HuH-7 (cell line): ENCODE measurements at places on chromosomes 3 and 15.

DNA sequence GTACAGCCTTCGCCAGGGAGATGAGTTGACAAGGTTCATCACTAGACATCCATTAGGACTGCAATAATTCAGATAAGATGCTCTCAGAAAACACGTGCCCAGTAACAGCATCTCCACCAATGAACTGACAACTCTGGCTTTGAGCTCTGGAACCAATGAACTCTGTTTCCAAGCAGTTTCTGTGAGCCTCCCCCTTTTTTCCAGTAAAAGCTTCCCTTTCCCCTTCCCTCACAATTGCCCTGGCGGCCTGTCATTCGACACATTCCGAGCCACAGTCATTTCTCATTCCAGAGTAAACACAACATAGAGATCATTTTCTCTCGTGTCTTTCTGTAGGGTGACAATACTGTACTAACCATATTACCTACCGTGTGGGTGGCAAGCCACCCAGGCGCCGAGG lies 3.6 kb downstream of the PLA2G4D start:
- no peak for DNase-seq

- DNase-seq = no peak
Measured at GRCh38 chr3:128483657-128484403, 9.2 kb downstream of the GATA2 start.

DNA sequence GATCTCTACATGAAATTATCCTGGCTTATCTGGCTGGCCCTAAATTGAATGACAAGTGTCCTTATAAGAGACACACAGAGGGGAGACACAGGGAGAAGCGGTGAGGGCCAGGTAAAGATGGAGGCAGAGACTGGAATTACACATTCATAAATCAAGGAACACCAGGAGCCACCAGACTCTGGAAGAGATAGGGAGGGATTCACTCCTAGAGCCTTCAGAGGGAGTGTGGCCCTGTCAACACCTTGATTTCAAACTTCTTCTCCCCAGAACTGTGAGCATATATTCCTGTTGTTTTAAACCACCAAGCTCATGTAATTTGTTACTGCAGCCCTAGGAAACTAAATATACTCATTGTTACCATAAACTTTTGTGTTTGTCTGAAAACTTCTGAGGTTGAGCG lies 193.7 kb downstream of the THRB start:
- DNase-seq = no peak

DNA sequence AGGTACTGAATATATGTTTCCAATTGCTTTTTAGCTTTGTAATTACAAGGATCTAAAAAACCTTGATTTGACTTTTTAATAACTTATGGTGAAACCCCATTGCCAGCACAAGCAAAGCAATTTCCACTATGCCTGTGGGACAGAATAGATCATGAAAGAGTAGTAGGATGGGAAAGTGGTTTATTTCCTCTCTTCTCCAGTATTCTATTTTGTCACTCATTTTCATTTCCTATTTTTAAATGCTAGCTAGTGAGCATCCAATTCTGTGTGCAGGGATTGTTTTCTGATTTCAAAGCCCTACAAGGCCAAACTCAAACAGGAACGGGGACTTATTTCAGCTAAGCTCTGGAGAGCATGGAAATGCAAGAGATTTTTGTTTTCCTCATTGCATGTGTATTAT lies 132.0 kb upstream of the TGFBR2 start:
- DNase-seq = no peak

GRCh38 chr15:26232691-26233090 lies 369.6 kb upstream of the ATP10A start:
- DNase-seq = no peak
